ENCODE measurements at places on chromosomes 16 and 17.

GRCh38 chr16:46762583-46762982 lies 14.4 kb upstream of the MYLK3 start:
- DNase-seq: no peak

- DNase-seq: no peak
Observed at GRCh38 chr17:73089322-73090317, 2.9 kb downstream of the SLC39A11 start.

GRCh38 chr17:55748841-55749240 lies 2.0 kb upstream of the PCTP start:
- no peak for DNase-seq

DNA sequence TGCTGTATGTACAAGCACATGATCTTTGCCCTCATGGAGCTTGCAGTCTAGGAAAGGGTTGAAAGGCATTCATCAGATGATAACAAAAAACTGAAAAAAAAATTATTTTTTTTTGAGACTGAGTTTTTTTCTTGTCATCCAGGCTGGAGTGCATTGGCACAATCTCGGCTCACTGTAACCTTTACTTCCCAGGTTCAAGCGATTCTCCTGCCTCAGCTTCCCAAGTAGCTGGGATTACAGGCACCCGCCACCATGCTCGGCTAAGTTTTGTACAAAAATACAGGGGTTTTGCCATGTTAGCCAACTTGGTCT lies 38.7 kb upstream of the BCAS3 start:
- no peak for DNase-seq

GRCh38 chr17:60513014-60513413 lies 13.0 kb downstream of the APPBP2 start:
- DNase-seq: no peak

GRCh38 chr17:33079201-33079600 lies 87.6 kb downstream of the SPACA3 start:
- no peak for DNase-seq

DNA sequence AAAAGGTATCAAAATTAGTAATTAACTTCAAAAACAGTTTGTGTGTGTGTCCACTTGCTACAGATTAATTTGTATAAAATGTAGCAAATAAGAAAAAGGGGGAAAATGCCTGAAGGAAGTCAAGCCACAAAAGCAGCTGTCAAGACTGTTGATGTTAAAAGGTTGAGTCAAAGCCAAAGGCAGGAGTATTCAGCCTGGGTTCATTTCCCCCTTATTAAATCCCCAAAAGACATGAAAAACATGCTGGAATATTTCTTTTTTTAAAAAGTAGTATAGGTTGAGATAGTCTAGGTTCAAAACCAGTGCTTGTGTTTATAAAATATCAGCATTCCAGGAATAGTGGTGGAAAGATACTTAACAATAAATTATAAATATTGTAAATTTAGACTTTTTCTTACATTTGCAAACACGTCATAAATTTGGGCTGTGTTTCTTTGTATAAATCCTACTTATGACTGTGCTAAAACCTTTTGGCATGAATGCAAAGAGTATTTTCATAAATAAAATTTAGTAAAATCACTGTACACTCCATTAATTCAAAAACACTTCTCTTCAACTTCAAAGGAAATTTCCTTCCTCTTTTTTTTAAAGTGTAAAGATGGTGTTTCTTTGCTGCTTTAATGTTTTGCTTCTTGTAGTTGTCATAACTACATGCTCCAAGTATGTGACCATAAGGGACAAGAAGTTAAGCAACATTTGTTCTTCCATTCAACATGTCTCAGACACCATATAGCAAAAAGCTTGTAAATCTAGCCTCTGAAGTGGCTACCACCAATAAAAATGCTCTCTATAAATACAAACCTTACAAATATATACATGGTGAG lies 72.0 kb downstream of the SKAP1 start:
- DNase-seq: no peak

- DNase-seq: no peak
Observed at GRCh38 chr17:57788725-57789124, 43.6 kb upstream of the CCDC182 start.

DNA sequence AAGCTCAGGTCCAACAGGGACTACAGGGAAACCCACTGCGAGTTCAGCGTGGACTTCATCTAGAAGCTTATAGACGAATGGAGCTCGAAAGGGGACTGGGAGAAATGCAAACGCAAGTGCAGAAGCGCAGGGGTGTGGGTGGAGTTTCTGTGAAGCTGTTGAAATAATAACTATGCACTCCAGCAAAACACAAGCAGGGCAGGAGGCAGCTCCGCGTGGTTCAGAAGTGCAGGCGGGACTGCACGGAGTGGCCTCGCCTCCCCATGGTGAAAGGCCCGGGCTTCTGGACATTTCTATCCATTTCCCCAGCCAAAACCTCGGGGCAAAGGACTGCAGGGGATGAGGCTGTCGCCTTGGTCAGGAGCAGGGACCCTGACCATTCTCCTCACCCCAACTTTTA lies 74.5 kb downstream of the ZNF423 start:
- no peak for DNase-seq

DNA sequence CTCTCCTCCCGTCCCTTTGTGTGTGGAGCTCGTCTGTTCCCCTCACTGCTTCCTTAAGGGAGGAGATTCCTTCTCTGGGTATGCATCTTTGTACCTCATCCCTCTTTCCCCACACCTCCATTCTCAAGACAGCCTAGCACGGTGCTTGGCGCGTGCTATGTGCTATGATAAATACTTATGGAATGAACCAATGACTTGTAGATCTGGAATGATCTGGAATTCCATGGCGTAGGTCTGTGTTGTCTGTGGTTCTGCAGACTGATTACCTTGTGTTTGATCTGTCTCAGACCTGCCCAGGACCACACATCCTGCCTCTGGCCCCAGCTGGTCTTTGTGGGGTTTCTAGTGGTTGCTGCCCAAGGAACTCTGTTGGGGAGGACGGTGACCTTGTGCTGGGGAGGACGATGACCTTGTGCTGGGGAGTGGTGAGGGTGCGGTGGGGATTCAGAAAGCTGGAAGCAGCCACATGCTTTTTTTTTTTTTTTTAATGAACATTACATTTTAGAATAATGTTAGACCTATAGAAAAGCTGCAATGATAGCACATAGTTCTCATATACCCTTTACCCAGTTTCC lies 33.5 kb upstream of the ETV4 start:
- DNase-seq: peak; percentile 73

- DNase-seq: no peak
Observed at GRCh38 chr16:27959914-27960313, 103.6 kb downstream of the GSG1L start.

DNA sequence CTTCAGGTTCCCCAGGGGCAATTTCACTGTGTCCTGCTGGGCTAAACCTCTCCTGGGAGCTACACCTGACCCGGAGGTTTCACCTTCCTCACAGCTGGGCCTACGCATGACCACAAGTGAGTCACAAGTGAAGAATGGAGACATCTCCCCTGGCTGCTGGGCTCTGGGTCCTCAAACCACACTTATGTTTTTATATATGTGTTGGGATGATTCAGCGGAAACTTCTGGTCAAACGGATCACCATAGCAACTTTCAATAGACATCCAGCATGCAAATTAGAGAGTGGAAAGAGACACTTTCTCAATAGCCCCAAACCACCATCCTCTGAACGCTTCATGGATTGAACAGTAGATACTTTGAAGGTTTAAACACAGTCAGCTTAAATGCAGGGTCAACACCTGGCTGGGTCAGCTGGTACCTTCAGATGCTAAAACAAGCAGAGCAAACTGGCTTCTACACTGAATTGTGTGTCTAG lies 28.0 kb upstream of the MAF start:
- no peak for DNase-seq

DNA sequence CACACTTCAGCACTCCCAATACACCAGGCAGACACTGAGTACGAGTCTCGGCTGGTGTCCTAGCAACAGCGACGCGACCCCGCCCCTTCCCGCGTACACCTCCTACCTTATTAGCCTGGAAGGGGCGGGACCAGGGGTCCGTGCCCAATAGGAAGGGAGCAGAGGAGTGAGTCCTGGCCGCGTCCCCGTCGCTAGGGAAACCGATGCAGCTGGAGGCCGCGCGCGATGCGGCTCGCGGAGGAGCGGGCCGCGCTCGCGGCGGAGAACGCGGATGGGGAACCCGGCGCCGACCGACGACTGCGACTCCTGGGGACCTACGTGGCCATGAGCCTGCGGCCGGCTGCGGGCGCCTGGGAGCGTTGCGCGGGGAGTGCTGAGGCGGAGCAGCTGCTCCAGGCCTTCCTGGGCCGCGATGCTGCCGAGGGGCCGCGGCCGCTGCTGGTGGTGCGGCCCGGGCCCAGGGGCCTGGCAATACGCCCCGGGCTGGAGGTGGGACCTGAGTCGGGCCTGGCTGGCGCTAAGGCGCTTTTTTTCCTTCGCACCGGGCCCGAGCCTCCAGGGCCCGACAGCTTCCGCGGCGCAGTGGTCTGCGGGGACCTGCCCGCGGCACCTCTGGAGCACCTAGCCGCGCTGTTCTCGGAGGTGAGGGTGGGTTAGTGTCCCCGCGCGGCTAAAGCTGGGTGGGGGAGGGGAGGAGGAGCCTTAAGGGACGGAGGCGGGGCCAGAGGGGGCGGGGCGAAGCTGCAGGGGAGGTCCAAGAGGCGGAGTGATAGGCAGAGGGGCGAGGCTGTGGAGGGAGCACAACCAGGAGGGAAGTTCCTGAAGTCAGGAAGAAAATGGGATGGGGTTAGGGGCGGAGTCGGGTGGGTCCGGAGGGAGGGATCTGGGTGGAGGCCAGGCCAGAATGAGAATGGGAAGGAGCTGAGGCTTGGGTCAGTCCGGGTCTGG lies at the start of gene DNAH9:
DNAH9 (plus strand) TSS at position 197 of the 948 bp plus-strand sequence; CDS start at position 226, 29 bp downstream.
- DNase-seq: peak; percentile 34

- DNase-seq: peak; percentile 35
Observed at GRCh38 chr17:62179525-62180161, 114.6 kb upstream of the MED13 start.

DNA sequence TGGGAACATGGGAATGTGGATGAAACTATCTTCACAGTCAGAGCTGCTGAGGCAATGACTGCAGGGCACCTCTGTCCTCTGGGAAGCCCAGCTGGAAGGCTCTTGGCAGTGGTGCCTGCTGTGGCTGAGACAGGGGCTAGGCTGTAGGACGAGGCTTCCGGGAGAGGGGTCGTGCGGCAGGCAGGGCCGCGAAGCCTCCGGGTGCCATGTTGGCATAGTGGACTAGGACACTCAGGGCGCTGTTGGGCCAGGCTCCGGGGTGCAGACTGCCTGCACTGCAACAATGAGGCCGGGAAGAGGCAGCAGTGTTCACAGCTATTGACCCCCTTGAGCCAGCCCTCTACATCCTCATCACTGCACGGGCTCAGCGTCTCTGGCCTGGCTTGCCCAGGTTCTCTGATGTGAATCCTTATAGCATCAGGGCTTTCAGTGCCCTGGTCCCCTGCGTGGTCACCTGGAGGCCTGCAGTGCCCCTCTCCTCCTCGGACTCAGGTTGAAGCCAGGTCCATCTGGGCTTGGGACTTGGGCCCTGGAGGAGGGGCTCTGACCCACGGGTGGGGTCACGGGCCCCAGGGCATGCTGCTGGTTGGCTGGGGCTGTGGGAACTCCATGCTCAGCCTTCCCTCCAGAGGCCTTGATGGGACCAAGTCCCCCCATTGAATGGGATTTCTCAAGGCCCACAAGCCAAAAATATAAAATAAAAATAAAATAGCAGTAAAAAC lies 91.6 kb downstream of the TNFRSF13B start:
- DNase-seq: no peak

- no peak for DNase-seq
Observed at GRCh38 chr17:62616993-62617893, 10.2 kb upstream of the MRC2 start.

GRCh38 chr17:69268543-69269014 lies 40.0 kb upstream of the ABCA10 start:
- DNase-seq: no peak

GRCh38 chr17:55200904-55201303 lies 63.9 kb upstream of the HLF start:
- no peak for DNase-seq

DNA sequence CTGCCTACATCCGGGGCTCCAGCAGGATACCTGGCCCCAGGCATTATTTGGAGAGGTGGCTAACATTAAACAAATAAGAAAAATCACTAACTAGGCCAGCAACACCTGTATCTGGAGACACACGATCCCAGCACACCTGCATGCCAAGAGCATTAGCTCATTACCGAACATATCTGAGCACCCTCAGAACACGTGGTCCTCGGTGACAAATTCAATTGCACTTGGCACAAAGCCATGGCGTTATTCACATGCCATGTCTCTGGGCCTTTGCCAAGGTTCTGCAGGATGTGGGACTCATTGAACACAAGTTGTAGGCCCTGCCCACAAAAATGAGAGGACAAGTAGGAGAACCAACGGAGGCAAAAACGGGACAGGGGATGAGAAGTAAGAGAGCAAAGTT lies 552.3 kb downstream of the TOX3 start:
- DNase-seq: no peak

- no peak for DNase-seq
Observed at GRCh38 chr17:75637143-75637538, 3.9 kb downstream of the SMIM5 start.

GRCh38 chr16:27291722-27292240 lies 22.0 kb upstream of the IL4R start:
- no peak for DNase-seq

GRCh38 chr16:85844169-85844481 lies 44.6 kb downstream of the COX4I1 start:
- DNase-seq: no peak

GRCh38 chr16:50509521-50510341 lies 38.5 kb upstream of the NKD1 start:
- no peak for DNase-seq

DNA sequence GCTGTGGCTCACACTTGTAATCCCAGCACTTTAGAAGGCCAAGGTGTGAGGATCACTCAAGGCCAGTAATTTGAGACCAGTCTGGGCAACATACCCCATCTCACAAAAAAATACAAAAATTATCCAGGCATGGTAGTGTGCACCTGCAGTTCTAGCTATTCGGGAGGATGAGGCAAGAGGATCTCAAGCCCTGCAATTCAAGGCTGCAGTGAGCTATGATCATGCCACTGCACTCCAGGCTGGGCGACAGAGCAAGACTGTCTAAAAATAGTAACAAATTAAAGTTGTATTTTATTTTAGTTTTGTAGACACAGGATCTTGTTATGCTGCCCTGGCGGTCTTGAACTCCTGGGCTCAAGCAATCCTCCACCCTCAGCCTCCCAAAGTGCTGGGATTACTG lies 18.2 kb downstream of the USP31 start:
- no peak for DNase-seq

- no peak for DNase-seq
Observed at GRCh38 chr16:54284931-54285413, 1.6 kb downstream of the IRX3 start.

DNA sequence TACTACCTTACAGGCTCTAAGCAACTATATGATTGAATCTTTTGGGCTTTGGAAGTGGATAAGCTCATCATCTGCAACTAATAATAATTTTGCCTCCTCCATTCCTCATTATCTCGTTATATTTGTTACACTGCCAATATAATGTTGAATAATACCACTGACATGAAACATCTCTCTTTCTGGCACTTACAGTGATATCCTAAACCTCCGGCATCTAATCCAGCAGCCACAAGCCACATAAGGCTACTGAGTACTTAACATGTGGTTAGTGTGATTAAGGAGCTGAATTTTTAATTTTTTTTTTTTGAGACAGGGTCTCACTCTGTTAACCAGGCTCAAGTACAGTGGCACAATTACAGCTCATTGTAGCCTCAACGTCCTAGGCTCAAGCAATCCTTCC lies 9.6 kb downstream of the CDC42EP4 start:
- DNase-seq: peak; percentile 35
